ENCODE measurements at places on chromosomes 4 and X.

- no peak for DNase-seq
Observed at GRCh38 chr4:170269950-170270349, 180.2 kb upstream of the AADAT start.

GRCh38 chr4:112563431-112564200, 47.6 kb upstream of the NEUROG2 start:
- DNase-seq, result no peak

DNA sequence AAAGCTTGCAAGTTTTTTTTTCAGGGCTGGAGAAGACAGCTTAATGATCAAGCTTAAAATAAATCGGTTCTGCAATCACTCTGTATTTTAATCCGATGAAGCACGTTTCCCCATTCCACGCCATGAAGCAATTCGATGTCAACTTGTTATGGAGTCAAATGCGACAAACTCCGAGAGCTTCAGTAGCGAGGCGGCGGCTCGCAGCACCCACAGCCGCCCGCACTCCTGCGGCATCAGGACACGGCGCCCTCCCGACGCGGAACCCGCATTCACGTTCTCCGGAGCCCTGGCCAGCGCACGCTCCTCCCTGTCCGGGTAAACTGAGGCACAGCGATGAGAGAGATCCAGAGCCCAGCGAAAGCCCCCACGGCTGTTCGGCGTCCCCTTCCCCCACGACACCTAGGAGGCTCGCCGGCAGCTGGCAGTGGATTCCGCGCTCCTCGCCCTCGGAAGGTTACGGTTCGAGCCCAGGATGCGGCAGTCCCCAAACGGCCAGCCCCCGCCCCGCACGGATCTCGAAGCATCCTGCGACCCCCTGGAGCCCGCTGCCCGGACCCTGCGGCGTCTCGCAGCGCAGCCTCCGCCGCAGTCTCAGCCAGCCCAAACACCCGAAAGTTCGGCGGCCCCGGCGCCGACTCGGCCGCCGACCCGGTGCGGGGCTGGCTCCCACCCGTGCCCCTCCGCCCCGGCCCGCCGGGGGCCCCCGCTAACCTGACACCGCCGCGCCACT, 507 bp downstream of the MFAP3L start:
- DNase-seq, result peak; percentile 13

DNA sequence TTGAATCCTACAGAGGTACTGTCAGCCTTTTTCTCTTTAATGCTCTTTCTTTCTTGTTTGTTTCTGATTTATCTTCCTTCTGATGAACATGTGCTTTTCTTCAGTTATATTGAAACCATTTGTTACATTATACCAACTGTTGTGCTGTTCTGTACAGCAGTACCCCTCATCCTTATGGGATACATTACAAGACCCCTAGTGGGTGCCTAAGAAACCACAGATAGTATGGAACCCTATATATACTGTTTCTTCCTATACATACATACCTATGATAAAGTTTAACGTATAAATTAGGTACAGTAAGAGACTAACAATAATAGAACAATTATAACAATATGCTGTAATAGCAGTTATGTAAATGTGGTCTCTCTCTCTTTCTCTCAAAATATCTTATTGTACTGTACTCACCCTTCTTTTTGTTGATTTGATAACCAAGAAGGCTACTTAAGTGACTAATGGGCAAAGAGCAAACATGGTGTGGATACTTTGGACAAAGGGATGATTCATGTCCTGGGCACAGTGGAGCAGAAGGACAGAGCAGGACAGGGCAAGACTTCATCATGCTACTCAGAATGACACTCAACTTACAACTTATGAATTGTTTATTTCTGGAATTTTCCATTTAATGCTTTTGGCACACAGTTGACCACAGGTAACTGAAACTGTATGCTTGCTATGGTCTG, 10.7 kb upstream of the YIPF7 start:
- no peak for DNase-seq

GRCh38 chrX:108299101-108299591, 139.1 kb downstream of the COL4A6 start:
- DNase-seq, result peak; percentile 28

GRCh38 chrX:97740044-97740443, 856.3 kb downstream of the RPA4 start:
- DNase-seq, result no peak

- DNase-seq, result peak; percentile 68
Observed at GRCh38 chr4:102564399-102565059, 63.4 kb downstream of the NFKB1 start.

DNA sequence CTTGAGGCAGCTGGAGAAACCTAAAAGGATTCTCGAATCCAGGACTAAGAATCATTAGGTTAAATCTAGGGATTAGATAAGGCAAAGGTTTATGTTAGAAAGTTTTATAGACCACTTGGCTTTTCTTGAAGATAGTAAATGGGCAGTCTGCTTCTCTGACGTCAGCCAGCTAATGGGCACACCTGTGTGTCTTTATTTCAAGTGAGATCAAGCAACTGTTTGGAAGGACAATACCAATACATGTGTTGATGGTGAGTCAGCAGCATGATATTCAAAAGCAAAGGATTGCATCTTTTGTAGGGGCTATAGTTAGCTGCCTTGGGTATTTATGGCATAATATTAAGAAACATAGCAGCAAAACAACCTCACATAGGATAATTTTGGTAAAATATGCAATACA, 46.5 kb upstream of the GRPR start:
- DNase-seq, result no peak
